ENCODE measurements at places on chromosomes 7 and 10.

DNA sequence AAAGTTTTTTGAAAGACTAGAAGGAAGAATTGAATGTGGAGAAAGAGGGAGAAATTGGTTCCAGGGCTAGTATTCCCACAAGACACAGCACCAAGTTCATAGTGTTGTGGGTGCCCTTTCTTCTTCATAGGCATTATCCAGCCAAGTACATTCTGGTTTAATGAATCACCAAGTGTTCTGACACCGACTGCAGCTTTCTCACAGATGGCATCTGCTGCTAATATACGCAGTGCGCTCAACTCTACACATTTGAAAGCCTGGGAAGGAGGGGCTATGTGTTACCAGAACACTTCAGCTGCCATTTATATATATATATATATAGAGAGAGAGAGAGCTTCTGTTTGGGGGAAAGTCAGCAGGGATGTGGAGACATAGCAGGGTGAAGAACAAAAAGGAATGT, 1168.4 kb downstream of the GATA3 start:
- no peak for DNase-seq

GRCh38 chr7:10128748-10129147, 844.9 kb upstream of the PHF14 start:
- no peak for DNase-seq

GRCh38 chr10:66981361-66982052, 55.7 kb downstream of the LRRTM3 start:
- DNase-seq: no peak

DNA sequence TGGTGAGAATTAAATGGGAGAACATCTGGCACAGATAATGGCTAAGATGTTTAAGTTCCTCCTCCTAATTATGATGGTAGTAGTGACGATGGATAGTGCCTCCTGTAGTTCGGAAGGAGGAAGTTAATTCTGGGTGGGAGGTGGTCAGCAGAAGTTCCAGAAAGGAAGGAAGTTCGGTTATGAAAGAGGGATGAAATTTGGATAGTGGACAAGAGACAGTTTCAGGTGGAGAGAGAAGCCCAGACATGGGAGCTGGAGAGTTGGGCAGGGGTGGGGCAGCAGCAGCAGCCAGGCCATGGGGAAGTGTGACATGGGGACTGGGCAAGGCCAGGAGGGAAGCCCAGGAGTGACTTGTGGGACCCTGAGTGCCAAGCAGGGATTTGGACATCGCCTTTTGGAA, 99.5 kb downstream of the CCNY start:
- DNase-seq: no peak

DNA sequence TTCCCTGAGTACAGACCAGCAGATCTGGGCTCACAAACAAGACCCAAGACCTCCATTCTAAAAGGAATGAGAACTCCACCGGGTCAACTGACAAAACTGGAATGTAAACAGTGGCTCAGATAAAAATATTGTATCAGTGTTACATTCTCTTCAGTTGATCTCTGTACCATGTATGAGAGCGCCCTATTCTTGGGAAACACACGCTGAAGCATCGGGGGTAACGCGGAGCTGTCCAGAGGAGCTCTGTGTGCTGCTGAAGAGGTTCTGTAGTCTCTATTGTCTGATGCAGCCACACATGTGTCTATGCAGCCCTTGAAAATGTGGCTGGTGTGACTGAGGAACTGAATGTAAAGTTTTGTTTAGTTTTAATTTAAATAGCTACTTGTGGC, 39.7 kb downstream of the HIPK2 start:
- DNase-seq: no peak

DNA sequence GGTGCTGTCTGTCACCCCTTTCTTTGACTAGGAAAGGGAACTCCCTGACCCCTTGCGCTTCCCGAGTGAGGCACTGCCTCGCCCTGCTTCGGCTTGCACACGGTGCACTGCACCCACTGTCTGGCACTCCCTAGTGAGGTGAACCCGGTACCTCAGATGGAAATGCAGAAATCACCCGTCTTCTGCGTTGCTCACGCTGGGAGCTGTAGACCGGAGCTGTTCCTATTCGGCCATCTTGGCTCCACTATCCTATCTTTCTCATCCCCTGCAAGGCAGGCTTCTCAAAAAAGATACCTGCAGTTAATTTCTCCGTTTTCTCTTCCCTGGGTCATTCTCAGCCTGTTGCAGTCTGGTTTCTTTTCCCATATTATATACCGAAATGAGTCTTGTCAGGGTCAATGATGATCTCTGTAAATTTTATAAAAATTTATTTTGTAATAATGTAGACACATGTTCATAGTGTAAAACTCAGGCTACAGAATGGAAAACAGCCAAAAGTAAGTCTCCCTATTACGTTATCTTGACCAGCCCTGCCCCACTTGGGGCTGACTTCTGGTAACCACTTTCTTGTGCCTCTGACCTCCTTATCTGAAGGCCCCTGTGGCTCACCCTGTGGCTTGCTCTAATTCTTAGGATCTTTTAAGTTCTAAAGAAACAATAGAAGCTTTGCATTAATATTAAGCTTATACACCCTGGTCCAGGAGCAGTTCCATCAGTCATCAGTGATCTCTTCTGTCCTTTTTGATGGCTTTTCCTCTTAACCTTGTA, 20.7 kb downstream of the BLVRA start:
- DNase-seq: no peak

GRCh38 chr7:41786944-41787343, 84.1 kb upstream of the INHBA start:
- no peak for DNase-seq

DNA sequence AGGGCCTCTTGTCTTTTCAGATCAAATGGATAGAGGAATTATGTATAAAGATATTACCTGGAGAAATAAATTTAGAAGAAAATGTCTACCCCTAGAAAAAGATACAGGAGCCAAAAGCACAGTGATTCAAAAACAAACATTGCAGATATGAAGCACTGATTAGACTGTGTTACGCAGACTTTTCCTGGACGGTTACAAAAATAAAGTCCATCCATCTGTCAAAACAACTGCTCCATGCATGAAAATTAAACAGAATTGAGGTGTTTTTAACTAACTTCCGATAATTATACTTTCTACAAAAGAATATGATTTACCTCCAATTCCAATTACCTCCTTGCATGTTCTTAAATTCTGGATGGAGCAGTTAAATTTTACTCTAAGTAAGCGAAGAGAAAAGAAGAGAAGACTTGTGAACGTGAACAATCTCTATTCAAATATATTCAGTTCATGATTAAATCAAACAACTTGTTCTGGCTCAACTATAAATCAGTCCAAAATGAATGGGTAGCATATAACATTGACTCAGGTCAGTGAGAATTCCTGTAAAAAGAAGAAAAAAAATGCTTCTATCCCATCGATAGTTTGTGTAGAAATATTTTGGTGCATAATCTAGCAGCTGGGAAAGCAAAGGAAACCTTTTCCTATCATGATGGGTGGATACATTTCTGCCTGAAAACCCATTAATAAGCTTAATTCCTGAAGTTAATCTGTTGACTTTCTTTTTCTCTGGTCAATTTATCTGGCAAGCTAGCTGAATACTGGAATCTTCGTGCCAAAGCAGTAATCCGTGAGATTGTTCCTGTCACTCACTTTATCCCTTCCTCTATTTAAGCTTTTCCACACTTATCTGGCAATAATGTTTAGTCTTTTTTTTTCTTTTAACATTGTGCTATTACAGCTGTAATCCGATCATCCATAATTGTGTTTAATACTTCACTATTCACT, 80.4 kb downstream of the SEMA3A start:
- no peak for DNase-seq
